Activated naive CD4-positive, alpha-beta T cell treated with anti-CD3 and anti-CD28 coated beads for 36 hours (primary cell): ENCODE measurements at places on chromosomes 3 and 15.
A peak's percentile ranks its signal among the peaks of the same experiment; 100 is the strongest.

GRCh38 chr3:13884851-13885703, 5.2 kb upstream of the WNT7A start:
- DNase-seq: peak; percentile 84

- no peak for DNase-seq
Measured at GRCh38 chr15:77282333-77282732, 137.6 kb downstream of the PEAK1 start.

DNA sequence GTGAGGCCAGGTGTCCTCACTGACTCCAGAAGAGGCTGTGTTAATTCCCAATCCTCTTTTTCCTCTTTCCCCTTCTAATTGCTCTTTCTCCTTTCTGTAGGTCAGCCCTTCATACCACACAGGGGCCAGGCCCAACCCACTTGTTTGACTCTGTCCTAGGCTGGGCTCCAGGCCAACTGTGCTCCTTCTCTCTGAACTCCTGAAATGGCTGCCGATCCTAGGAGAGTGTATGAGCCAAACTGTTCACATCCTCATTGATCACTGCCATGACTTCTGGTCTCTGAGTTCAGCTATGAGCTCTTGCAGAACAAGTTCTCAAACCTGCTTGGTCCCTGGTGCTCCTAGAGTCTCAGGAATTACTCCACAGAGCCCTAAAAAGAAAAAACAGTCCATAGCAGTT, 145.1 kb downstream of the VGLL4 start:
- DNase-seq: no peak

- no peak for DNase-seq
Measured at GRCh38 chr3:171446801-171447578, 13.2 kb downstream of the TNIK start.

DNA sequence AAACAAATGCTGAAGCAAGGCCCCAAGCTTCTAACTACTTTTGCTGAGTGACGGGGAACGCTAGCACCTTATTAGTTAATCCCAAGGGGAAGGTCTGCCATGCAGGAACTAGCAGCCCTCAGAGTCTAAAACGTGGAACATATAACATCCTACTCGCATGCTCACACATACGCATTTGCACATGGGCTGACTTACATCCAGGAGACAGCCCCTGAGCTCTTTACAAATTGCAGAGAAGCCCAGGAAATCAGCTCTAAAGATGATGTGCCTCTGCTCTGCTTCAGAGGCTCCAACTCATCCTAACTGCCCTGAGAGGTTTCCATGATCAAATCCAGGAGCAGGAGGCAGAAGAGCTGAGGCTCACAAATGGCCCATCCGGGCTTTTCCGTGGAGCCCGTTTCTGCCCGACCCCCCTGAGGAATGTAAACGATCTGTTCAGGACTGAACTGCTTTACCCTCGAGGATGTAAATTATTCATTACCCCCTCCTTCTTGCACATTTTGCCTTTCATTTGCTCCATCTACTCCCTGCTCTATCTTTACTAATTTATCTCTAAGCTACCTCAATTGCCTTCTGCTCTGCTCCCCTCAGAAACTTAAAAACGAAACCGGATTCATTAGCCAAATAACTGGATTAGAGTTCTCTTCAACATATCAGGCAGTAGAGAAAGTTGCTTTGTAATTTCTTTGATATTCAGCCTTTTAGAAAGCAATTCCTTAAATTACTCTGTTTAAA, 141.9 kb upstream of the CCDC54 start:
- DNase-seq: no peak

DNA sequence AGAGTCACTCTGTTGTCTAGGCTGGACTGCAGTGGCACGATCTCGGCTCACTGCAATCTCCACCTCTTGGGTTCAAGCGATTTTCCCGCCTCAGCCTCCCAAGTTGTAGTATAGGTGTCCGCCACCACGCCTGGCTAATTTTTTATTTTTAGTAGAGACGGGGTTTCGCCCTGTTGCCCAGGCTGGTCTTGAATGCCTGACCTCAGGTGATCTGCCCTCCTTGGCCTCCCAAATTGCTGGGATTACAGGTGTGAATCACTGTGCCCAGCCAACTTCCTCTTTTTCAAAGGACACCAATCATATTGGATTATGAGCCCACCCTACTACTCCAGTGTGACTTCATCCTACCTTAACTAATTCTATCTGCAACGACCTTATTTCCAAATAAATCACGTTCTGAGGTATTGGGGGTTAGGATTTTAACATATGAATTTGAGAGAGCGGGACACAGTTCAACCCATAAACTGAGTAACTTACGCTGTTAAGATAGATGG, 3.2 kb downstream of the ISG20 start:
- DNase-seq: no peak

DNA sequence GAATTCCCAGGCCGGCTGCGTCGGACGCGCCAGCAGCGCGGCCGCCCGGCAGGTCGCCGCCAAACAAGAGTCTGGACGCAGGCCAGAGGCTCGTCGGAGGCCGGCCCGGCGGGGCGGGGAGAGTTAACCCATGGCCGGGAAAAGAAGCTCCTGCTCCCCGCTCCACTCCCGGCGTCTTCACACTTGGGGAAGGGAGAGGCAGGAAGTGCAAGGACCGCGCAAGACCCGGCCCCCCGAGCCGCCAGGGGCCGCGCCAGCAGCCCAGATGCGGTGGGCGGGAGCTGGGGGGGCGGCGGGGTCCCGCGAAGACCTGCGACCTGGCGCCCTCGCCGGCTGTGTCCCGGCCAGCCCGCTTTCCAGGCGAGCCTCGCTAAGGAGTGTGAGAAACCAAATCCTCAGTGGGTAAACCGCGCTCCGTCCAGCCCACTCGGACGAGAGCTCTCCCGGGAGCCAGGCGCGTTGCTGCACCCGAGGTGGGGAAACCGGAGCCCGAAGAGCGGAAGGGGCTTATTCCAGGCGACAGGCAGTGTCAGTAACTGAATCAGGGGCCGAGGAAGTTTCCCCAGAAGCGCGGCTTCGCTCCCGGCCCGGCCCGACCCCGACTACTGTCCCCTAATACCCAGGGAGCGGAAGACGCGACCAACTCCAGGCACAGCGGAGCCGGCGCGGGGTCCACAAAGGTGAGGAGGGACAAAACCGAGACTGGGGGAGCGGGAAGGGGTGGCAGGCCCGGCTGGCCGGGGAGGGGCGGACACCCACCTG, 721 bp downstream of the ADAMTS7 start:
- no peak for DNase-seq

DNA sequence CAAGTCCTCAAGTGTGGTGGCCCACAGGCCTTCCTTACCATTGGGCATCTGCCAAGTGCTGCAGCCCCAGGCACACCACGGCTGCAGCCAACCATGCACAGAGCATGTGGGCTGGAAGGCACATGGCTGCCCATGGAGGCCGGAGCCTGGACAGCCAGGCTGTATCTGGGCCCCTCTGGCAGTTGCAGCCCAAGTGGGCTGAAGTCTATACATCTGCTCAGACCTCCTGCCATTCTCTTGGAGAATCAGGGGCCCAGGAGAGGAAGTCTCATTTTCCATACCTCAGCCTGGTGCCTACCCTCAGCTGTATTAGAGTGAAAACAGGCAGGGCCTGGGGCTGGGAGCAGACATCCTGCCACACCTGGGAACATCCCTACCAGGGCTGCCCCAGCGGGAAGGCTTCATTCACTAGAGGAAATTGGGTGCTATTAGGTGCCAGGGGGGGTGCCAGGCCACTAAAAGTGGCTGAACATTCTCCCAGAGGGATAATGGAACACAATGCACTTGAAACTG, 48.0 kb upstream of the SLCO2A1 start:
- no peak for DNase-seq

DNA sequence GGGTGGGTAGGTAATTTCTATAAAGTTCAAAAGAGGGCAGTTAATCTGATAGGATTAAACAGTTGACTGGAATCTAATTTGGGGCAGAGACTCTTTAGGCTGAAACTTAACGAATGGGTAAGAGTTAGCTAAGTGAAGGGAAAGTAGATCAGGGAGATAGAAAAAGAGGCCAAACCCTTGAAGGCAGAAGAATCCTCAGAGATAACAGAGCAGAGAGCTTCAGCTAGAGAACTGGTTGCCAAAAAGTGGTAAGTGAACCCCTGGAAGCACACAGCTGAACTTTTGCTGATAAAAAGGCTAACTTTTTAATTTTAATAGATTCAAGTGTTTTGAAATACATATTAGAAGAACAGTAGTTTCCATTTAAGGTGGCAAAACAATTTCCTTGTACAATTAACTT, 99.2 kb downstream of the FHIT start:
- DNase-seq: no peak

- no peak for DNase-seq
Measured at GRCh38 chr3:139941580-139941979, 6.6 kb downstream of the CLSTN2 start.

- no peak for DNase-seq
Measured at GRCh38 chr3:69354948-69355347, 30.9 kb downstream of the FRMD4B start.

GRCh38 chr3:126672741-126673140, 17.8 kb upstream of the TXNRD3 start:
- DNase-seq: no peak

- DNase-seq: no peak
Measured at GRCh38 chr3:126664591-126665214, 9.8 kb upstream of the TXNRD3 start.

GRCh38 chr3:12501360-12502020, 17.2 kb downstream of the TSEN2 start:
- DNase-seq: no peak

DNA sequence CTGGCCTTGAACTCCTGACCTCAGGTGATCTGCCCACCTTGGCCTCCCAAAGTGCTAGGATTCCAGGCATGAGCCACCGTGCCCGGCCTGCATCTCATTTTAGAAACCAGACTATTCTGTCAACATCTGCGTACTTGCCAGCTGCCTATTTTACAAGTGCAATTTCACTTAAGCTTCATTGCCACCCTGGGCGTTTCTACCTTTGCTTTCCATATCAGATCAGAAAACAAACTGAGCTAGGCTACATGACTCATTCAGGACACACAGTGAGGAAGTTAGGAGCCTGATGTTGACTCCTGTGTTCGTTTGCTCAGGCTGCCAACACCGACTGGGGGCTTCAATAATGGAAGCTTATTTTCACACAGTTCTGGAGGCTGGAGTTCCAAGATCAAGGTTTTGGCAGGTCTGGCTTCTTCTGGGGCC, 42.3 kb upstream of the KLHL25 start:
- DNase-seq: no peak

DNA sequence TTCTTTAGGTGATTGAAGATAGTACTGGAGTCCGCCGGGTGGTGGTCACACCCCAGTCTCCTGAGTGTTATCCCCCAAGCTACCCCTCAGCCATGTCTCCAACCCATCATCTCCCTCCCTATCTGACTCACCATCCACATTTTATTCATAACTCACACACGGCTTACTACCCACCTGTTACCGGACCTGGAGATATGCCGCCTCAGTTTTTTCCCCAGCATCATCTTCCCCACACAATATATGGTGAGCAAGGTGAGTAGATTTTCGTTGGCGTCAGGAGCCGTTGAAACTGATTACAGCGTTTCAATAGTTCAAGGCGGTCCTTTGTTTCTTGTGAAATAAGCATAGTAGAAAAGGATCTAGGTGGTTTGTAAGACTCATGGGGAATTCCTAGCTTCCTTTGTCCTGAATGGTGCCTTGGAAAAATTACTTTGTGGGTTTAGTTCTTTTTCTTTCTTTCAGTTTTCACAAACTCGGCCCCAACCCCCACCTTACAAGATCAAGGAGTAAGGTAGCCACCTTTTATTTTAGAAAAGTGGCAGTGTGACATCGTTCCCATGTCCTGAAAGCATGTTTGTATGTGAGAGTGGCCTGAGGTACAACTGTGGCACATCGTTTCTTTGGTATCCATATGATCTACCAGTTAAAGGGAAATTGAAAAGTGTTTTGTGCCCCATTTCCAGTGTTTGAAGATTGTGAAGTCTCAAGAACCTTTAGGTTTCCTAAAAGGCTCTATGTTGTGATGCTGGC, 200.6 kb downstream of the GHSR start:
- DNase-seq: no peak

DNA sequence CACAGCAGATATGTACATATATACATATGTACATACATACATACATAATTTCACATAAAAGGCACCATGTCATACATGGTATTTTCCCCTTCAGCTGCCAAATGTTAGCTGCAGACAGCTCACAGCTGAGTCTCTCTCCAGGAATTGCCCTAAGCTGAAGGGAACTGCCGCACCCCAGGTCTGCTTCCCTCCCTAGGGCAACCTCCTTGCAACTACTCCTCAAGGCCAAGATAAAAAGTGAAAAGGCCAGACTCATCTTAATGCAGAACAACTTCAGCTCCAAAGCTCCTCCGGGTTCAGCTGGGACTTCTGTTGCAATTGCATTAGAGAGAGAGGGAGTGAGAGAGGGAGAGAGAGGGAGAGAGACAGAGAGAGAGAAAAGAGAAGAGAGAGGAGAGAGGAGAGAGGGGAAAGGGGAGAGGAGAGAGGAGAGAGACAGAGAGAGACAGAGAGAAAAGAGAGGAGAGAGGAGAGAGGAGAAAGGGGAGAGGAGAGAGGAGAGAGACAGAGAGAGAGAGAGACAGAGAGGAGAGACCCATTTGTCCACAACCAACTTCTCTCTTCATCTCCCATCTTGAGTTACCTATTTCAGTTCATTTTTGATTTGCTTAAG, 143.4 kb upstream of the HES1 start:
- DNase-seq: no peak
